ENCODE measurements at places on chromosomes 7 and 10. TPM values are rescaled to one million over a fixed set of nuclear protein-coding genes. Genes with fewer than 3 reads are reported as not detected.

DNA sequence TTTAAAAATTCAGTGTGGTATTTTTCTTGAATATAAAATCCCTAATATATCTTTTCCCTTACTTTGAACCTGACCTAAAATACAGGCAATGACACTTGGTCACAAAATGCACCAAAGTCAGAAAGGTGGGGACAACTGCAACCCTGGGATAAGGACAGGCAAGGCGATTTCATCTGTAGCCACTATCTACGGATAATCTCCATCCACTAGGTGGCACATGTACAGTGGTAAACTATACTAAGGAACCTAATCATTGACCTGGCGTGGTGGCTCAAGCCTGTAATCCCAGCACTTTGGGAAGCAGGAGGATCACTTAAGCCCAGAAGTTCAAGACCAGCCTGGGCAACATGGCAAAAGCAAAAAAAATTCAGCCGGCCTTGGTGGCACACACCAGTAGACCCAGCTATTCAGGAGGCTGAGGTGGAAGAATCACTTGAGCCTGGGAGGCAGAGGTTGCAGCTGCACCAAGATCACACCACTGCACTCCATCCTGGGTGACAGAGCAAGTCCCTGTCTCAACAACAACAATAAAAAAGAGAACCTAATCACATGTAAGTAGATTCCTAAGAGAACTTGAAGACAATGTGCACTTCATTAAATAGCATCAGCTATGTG, 98.9 kb downstream of the KMT2C start:
- peak; percentile 16 for DNase-seq

Gene NUTM2E
- 0.11 TPM for total RNA-seq

GRCh38 chr7:33886149-33886623, 19.2 kb upstream of the BMPER start:
- DNase-seq, result no peak

GRCh38 chr10:78588194-78588811, 480.5 kb upstream of the ZMIZ1 start:
- DNase-seq, result no peak
